Adrenal gland (tissue), 19 donors: ENCODE measurements at places on chromosomes 2 and 18.

GRCh38 chr2:48428449-48428848 lies 101.5 kb upstream of the STON1 start:
- no peak for DNase-seq

- no peak for DNase-seq
Observed at GRCh38 chr18:32337821-32338220, 132.9 kb downstream of the GAREM1 start.

DNA sequence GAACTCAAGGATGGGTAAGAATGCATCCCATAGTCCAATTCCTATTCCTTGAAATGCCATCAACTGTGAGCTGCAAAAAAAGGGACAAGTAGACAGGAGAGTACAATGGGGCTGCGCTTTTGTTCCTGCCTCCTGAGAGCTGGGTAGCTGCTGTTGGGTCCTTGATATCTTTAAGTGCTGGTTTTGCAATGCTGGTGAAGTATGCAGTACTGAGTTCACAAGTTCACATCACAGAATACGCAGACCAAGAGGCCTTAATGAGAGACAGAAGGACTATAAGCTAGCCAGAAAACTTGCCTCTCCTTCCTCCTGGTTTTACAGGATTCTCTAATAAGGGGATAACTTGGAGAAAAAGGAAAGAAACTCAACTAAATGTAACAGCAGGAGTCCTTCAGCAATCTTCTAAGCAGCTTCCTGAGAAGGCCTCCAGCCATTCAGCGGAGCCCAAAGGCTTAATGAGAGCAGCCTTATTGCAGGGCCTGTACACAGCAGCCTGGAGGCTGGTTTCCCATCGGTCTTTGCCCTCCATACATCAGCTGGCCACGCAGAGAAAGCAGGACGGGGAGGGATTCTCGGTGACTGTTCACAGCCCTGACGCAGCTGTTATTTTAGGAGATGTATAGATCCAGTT lies 293.1 kb downstream of the CDCA7 start:
- no peak for DNase-seq

- no peak for DNase-seq
Observed at GRCh38 chr2:100568989-100569388, 6.2 kb downstream of the PDCL3 start.
